AG04450 (cell line): ENCODE measurements at places on chromosomes 7 and 10.
A peak's percentile ranks its signal among the peaks of the same experiment; 100 is the strongest.

DNA sequence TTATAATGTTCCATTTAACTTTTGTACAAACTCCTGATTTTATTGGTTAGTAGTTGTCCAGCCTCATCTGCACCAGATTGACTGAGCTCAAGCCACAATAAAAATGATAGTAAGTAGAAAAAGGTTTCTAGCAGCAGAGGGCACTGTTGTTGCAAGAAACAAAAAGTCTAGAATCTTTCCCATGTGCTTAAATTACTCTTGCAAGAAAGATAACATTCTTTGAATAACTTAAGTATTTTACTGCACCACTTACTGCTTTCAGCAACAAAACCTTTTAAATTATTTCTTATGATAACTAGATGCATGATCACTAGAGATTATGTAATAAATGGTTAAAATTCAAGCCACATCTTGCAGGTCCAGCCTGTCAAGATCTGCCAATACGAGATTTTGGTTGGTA lies 27.0 kb downstream of the LMOD2 start:
- peak; percentile 38 for DNase-seq

DNA sequence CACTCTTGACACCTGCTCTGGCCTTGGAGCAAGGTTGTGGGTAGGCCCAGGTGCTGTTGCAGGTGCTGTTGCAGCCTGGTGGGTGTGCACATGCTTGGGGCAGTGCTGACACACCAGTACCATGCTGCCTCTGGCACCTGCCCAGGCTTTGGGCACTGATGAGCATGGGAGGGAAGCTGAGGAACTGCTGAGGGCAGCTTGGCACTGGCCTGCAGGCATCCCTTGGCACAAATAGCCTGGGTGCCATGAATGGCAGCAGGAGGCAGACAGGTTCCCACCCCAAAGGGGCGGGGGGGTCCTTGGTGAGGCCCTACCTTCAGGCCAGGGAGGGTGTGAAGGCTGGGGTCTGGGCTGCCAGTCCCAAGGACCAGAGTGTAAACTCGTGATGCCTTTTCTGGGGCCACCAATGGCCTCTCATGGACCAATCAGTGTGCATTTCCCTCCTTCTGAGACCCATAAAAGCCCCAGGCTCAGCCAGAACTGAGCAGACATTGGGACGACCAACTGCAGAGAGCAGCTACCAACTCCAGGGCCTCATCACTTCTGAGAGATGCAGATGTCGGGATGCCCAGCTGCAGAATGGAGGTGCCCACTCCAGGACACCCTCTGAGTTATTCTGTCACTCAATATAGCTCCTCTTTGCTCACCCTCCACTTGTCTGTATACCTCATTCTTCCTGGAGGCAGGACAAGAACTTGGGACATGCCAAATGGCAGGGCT lies 547.4 kb downstream of the ZWINT start:
- DNase-seq = no peak

DNA sequence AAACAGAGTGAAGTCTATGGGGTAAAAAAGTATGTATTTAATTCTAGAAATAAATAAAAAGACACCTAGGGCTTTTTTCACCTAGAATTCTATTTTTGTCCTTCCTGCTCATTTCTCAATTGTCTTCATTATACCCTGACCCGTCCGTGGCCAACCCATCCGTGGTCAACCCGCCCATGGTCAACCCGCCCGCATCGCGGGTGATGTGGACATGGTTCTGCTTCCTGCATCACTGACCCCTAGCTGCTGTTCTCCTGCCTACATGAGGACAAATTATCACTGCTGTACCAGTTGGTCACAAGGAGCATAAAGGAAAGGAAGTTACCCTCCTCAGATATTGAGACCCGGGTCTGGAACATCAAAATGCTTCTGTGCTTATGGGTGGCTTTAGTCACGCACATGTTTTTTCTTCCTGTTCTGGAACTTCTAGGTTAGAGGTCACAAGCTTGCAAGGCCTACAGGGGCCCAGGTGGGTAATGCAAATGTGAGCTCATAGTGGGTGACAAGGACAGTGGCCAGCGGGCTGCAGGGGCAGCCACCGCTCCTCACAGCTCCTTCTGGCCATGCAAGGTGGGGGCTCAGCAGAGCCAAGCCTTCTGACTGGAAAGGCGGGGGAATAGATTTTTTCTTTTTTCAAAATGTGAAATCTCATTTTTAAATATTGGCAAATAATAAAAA lies 15.5 kb downstream of the CAMK2G start:
- DNase-seq = no peak

- DNase-seq = no peak
These were observed 42.4 kb downstream of the SMKR1 start for GRCh38 chr7:129544700-129545099.

DNA sequence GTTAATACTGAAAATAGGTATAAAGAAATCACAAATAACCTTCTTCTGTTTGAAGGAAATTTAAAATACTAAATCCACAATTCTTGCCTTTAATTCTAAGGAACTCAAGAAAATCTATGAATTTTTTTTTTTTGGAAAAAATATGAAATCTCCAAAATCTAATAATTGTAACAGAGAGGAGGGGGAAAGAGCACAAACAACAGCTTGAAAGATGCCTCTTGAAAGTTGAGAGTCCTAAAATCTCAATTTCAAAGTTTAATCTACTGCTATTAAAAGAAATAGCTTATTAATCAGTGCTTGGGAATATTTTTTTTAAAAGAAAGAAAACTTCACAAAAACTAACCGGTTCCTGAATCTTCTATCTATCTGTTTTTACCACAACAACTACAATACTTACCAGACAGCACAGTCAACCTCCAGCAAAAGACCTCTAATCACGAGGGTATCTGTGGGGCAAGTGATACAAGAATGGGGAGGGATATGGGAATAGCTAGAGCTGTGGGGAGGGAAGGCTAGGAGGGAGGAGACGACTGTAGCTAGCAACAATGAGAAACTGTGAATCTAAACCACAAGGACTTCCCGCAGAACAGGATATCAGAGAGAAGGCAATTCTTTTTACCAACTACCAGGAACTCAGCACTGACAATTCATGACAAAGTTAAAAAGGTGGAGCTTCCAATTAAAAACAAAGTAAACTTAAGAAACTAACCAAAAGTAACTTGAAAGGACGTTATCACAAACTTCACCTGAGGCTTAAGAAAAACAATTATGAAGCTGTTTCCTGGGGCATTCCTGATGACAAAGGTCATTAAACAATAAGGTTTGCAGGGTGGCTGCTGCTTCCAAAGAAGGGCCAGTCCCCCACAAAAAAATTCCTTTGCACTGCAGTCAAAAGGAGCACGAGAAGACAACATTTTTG lies at the start of gene USP54:
USP54 (minus strand) TSS at position 462 of the 919 bp plus-strand sequence. CDS start 15,684 bp downstream, outside the sequence.
- no peak for DNase-seq

- no peak for DNase-seq
These were observed 38.0 kb upstream of the TES start for GRCh38 chr7:116172353-116172752.

GRCh38 chr7:105788816-105789349 lies 87.5 kb downstream of the ATXN7L1 start:
- no peak for DNase-seq

GRCh38 chr7:106466867-106467266 lies 182.1 kb upstream of the NAMPT start:
- DNase-seq = no peak

- no peak for DNase-seq
These were observed 19.8 kb downstream of the PRSS2 start for GRCh38 chr7:142790555-142790954.

GRCh38 chr7:155867280-155867679 lies 55.0 kb upstream of the SHH start:
- no peak for DNase-seq

DNA sequence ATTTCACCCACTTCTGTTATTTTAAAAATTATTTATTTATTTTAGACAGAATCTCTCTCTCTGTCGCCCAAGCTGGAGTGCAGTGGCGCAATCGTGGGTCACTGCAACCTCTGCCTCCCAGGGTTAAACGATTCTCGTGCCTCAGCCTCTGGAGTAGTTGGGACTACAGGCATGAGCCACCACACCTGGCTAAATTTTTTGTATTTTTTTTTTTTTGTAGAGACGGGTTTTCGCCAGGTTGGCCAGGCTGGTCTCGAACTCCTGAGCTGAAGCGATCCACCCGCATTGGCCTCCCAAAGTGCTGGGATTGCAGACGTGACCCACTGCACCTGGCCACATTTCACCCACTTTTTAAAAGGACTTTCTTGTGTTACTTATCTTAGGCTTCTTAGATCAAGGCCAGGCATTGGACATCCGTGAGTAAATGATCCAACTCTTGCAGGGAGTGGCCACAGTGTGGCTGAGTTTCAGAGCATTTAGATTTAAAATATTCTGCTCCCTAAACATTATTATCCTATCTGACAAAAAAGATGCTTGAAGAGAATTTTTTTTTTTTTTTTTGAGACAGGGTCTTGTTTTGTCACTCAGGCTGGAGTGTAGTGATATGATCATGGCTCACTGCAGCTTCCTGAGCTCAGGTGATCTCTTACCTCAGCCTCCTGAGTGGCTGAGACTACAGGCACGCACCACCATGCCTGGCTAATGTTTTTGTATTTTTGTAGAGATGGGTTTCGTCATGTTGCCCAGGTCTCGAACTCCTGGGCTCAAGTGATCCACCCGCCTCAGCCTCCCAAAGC lies 14.4 kb downstream of the SNX10 start:
- no peak for DNase-seq

DNA sequence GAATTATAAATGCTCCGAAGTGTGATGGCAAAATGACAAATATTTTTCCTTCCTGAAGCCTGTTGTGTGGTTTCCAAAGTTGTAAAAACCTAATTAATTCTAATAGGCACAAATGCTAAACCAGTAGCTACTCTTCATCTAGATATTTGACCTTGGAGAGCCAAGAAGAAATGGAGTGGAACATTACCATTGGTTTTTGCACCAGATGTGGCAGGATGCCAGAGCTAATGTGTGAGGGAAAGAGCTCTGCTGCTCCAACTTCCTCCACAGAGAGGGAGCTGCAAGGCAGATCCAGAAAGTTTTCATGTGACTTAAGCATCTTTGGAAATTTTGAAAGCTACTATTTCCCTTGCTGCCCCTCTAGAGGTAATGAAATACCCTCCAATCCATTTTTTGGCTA lies 65.1 kb upstream of the HPS1 start:
- DNase-seq = no peak

GRCh38 chr7:148838905-148839304 lies 45.2 kb downstream of the EZH2 start:
- DNase-seq = no peak

DNA sequence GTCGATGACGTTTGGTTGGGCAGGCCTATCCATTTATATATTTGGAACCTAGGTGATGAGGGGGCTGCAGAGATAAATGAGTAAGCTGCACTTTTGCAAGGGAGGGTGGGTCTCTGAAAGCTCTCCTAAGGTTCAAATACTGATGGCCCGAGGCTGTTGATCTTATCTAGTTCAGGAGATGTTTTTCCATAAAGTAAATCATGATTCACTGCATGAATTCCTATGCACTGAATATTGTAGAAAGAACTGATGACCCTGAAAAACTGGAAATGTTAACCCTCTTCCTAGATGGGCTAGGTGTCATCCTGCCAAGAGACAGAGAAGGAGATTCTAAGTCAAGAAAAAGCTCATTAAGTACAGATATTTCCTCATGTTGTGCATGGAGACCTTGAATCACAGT lies 459.9 kb downstream of the PLXNA4 start:
- DNase-seq = no peak

GRCh38 chr10:33134011-33134751 lies 176.2 kb upstream of the ITGB1 start:
- no peak for DNase-seq

DNA sequence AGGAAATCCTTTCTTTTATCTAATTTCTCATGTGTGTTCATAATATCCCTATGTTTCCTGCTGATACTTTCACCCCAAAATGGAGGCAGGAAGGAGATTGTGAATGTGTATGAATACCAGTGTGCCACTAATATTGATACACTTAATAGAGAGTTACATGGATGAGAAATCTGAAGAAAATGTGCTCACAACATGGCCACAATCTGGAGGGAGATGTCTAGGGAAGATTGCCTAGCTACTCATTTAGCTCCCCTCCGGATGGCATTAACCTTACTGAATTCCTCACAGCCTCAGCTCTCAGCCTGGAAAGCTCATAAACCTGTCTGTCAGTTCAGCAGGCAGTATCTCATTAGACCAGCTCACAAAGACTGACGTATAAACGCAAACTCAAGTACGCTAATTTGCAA lies 23.4 kb upstream of the DMTF1 start:
- no peak for DNase-seq

GRCh38 chr10:69731184-69731583 lies 70.5 kb upstream of the COL13A1 start:
- DNase-seq = peak; percentile 83

GRCh38 chr7:132575419-132575981 lies 770 bp downstream of the PLXNA4 start:
- no peak for DNase-seq

- DNase-seq = no peak
These were observed 28.9 kb downstream of the PON1 start for GRCh38 chr7:95295397-95295796.

GRCh38 chr7:107274506-107274905 lies 105.7 kb downstream of the HBP1 start:
- DNase-seq = no peak

DNA sequence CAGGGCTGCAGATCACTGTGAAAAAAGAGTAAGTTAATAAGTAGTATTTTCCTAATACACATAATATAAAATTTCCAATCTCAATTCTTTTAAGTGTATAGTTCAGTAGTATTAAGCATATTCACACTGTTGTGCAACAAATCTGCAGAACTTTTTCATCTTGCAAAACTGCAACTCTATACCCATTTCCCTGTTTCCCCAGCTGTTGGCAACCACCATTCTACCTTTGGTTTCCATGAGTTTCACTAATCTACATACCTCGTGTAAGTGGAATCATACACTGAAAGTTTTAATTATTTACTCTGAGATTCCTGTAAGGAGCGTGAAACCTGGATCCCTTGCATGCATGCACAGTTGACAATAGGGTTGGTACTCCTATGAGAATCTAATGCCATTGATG lies 155.4 kb downstream of the ZPBP start:
- DNase-seq = no peak

DNA sequence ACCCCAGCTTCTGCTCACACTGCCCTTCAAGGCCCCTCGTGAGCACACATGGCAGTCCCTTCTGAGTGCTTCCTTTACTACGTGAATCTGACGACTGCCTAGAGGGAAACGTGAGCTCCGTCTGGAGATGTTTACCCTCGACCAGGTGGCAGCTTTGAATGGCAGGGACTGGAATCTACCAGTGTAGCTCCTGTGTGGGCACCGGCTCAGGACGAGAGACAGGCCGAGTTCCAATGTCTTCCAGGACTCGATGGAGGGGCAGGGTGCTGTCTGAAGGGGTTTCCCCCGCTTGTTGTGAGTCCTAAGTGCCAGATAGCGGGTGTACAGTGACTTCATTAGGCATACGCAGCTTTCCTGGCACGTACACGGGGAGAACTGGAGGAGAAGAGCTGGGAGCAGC lies 229.9 kb downstream of the ADARB2 start:
- no peak for DNase-seq
